Fibroblast of pulmonary artery (primary cell): ENCODE measurements at places on chromosomes 1 and 21.

- DNase-seq, result no peak
These were observed 712.0 kb upstream of the PRMT6 start for GRCh38 chr1:106344494-106344893.

DNA sequence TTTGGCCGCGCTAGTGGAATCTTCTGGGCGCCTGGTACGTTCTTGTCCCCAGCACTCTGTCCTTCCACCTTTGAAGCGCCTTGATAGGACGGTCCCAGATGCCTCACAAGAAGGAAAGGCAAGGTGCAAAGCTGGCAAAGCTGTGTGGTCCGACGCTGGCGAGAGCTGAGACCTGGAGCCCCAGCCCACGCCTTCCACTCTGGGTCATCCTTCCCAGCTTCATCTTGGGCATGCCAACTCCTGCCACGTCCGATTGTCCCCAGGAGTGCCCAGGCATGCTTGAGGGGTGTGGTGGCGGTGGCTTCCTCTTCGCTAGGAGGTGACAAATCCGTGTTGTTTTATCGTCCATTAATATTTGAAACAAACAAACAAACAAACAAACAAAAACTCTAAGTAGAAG, 123.9 kb upstream of the DPYD start:
- no peak for DNase-seq

DNA sequence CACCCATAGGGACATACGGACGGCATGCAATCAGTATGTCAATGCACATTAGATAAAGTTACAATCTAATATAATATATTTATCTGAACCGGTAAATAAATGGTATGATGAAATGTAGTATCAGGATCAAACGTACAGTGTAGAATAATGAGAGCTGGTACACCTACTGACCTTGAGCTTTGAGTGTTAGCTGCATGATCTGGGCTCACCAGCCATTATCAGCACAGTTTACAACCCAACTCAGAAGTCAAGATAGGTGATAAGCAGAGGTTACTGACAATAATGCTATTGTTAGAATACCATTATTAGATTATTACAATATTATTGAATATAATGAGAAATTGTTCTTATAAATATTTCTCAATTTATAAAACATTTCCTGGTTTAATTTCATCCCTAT, 103.0 kb upstream of the ESRRG start:
- no peak for DNase-seq

DNA sequence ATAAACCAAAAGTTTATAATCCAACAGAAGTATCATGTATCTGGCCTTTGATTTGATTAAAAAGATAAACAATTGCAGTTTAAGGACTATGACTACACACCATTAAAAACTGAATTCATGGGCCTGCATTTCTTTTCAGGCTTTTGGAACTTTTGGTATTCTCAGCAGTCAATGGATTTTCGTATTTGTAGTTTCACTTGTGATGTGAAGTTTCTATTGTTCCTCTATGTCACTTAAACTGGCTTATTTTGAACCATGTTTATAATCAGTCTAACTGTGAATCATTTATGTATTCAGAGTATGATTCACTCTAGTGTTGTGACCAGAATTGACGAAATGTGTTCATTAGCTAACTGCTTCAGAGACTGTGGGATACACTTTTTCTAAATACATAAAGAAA, 132.9 kb downstream of the COQ8A start:
- peak; percentile 39 for DNase-seq

- DNase-seq, result no peak
These were observed 43.3 kb upstream of the USP25 start for GRCh38 chr21:15686506-15686905.

- peak; percentile 24 for DNase-seq
These were observed 1.1 kb downstream of the SERBP1 start for GRCh38 chr1:67429011-67429527.

- peak; percentile 47 for DNase-seq
These were observed 605.8 kb upstream of the ADAMTS5 start for GRCh38 chr21:27572696-27573095.

- no peak for DNase-seq
These were observed 7.3 kb upstream of the TMEM51 start for GRCh38 chr1:15146142-15146680.

DNA sequence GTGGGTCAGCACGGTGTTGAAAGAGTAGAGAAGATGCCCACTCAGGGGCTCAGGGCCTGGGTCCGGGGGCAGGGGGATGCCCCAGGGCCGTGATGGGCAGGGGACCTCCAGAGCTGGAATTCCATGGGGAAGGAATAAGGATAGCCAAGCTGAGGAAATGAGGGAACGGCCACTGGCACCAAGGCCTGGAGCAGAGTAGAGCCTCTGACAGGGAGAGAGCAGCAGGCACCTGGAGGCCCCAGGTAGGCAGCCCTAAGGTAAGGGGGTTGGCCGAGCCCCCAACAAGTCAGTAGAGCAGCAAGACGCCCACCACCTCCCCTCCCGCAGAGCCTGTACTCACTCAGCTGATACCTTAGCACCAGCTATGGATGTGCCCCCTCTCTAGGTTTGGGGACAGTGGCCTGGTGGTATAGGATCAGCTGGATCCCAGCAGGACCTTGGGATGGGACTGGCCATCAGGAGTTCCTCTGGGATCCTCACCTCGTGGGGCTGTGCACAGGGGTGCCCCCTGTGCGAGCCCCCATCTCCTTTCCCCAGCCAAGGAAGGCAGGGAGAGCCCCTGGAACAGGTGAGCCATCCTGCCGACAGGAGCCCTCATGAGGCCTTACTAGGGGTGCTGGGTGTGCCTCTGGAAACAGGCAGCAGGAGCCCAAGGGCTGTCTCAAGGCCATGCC, 21.0 kb upstream of the ARF1 start:
- DNase-seq, result no peak

DNA sequence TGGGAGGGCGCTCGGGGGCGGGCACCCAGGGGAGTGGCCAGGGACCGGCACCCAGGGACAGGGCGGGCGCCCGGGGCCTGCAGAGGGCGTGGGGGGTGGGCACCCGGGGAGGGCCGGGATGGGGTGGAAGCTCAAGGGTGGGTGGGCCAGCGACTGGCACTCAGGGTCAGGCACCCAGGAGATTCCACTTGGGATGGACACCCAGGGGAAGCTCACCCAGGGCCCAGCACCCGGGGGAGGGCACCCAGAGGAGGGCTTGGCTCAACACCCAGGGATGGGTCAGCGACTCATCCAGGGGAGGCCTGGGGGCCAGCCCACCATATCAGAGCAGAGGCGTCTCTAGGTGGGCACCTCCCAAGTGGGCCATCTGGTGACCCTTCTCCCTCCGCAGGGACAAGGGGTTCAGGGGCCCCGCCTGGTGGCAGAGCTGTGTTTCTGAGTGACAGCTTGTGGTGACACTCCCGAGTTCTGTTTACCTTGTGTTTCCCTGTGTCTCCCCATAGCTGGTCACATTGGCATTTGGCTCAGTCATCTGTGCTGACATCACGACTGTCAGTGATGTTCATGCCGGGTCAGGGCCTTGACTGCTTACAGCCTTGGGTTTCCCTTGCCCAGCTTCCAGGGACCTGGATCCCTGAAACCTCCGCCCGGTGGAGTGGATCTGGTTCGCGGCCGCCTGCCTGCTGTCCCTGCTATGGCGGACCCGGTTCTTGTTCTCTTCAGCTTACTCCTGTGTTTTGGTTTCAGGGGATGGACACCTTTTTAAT, 749 bp downstream of the IBA57 start:
- DNase-seq, result peak; percentile 64

DNA sequence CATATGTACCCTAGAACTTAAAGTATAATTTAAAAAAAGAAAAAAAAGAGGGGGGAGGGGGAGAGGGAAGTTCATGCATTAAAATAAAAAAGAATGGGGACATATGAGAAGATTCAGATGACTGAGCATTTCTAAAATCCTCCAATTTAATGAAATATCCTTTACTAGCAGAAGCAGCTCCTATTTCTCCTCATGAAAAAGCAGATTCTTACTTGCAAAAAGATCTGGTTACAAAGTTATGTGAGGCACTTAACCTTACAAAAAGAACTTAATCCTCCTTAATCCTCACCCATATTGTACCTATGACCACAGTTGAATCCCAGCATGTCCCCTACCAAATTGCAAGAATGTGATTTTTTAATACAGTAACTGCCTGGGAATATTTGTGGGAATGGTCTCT, 298.5 kb downstream of the SRGAP2C start:
- no peak for DNase-seq

DNA sequence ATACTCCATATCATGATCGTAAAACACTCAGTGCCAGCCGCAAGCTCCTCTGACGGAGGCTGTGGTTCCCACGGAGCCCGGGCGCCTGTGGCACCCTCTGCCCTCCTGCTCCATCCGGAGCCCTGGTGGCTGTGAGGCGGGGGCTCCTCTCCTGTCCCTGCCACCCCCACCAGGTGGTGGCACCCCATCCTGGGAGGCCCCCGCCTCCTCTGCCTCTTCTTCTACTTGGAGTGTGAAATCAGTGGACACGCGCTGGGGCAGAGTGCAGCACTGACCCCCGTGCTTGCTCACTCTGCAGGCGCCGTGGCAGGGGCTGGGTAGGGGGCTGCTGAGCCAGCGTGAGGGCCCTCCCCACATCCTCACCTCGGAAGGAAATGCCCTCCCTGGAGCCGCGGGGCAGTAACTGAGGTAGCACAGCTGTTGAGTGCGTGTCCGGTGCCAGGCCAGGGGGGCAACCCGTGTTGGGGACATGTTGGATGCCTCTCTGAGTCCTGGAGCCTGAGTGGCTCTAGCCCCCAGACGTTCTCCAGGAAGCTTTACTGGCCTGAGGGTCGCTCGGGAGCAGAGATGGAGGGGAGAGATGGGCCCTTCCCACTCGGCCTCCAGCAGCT, 58.7 kb upstream of the ABCG1 start:
- DNase-seq, result no peak

DNA sequence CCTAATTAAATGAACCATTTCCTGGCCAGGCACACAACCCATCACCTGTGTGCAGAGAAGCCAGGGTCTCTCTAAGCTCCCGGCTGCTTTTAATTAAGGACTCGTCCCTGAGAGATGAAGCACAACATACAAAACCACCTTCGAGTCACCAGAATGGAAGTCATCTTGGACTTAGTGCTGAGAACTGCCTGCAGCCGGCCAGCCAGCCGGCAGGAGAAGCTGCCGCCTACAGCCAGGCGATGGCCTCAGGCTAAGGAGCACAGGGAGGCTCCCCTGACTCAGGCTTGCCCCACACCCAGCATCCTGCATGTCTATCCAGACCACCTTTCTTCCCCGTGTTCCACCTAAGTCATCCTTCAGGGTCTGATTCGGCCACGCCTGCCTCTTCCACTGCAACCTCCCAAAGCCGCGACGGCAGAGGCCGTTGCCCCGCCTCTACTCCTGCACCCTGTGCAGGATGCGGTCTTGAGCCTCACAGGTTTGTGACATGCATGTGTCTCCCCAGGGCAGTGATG, 83.6 kb downstream of the SLC66A1 start:
- DNase-seq, result no peak

DNA sequence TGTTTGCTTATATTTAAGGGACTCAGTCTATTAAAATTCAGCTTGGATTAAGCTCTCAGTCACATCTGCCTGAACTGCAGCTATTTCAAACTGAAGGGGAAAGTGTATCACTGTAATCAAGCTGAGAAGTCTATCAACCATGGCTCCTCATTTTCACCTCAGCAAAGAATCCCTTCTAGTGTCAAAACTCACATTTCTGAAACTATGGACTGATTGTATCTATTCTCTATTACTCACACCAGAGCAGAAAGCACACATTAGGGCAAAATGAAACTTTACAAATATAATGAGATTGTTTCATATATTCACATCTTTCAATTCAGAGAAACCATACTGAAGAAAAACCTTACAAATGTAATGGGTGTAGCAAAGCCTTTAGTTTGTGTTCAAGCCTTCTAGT, 14.6 kb upstream of the C1orf146 start:
- DNase-seq, result no peak
